ENCODE measurements at places on chromosomes 13 and 19. TPM values are rescaled to one million over a fixed set of nuclear protein-coding genes. Genes with fewer than 3 reads are reported as not detected.

MIA gene
- not detected for total RNA-seq

ZNF558 gene
- 16.5 TPM for total RNA-seq

DNA sequence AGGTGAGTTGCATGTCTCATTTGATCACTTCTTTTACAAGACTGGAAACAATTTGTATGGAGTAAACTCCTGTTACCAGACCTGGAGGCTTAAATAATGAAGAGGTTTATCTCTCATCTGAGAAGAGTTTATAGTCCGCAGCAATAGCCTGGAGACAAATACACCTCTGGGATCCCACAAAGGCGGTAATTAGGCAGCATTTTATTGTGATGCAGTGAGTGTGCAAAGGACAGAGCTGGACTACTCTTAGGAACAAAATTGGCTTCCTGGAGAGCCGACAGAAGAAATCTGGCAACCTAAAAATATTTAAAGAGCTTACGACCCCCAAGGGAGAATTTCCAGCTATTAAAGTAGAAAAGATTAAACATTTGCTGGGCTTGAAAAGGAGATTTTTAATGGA lies 11.8 kb upstream of the KATNAL1 start:
- DNase-seq, result no peak

DNA sequence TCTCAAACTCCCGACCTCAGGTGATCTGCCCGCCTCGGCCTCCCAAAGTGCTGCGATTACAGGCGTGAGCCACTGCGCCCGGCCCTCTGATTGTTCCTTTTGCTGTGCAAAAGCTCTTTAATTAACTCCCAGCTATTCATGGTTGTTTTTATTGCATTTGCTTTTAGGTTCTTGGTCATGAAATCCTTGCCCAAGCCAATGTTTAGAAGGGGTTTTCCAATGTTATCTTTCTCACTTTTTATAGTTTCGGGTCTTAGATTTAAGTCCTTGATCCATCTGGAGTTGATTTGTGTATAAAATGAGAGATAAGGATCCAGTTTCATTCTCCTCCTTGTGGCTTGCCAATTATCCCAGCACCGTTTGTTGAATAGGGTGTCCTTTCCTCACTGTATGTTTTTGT lies 19.2 kb upstream of the GRTP1 start:
- no peak for DNase-seq

DNA sequence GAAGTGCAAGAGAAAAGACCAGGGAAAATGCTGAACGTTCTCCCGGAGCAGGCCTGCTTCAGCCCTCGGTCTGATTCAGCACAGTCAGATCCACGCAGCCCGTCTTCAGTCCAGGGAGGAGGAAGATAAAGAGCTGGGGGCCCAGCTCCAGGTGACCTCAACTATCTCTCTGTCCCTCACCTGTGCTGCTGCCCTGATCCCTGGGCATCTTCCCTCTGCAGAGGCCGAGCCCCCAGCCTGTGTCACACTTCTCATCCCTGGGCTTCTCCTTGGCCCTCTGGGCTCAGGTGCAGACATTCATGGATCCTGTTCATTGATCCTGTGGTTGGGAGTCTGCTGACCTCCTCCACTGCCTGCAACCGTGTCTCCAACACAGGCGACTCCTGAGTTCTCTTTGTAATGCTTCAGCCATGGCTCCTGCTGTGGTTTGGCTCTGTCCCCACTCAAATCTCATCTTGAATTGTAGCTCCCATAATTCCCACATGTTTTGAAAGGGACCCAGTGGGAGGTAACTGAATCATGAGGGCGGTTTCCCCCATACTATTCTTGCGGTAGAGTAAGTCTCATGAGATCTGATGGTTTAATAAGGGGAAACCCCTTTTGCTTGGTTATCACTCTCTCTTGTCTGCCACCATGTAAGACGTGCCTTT lies 27.9 kb downstream of the COL4A2 start:
- DNase-seq, result no peak

LRRC8E gene
- 2.6 TPM for total RNA-seq

GRCh38 chr13:98542568-98543377 lies 34.1 kb downstream of the STK24 start:
- DNase-seq, result no peak

DNA sequence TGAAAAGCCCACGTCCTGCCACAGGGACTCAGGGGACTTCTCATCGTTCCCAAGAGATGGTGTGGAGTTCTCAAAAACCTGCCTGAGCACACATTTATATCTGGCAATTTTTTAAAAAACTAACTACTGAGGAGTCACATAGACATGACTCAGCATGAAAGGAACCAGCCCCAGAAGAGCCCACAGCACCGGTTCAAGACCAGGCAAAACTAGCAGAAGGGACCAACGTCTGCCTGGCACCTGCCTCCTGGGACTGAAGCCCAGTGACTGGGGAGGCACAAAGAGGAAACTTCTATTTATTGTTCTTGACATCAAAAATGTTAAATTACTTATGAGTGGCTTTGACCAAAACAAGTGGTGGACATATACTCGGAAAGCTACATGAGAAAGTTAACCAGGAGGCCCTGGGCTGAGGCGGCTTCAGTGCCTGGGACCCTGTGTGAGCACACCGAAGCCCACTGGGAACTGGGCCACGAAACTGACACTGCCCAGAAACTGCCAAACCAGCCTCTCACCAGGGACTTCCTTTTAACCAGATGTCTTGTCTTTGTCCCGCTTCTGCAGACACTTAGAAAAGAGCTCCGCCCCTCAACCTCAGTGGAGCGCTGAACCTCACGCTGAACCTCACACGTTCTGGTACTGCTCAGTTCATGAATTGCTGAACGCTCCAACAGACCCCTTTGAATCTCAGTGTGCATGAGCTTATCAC lies 25.7 kb downstream of the C13orf46 start:
- no peak for DNase-seq

NLRP4 gene
- total RNA-seq, result 4.7 TPM

GRCh38 chr19:30091456-30091855 lies 149.4 kb downstream of the URI1 start:
- DNase-seq, result no peak

FCER2 gene
- total RNA-seq, result not detected

Measured in H4 (cell line).